ENCODE measurements at places on chromosomes 12 and 14. TPM values are rescaled to one million over a fixed set of nuclear protein-coding genes. Genes with fewer than 3 reads are reported as not detected.

The MDGA2 gene
- total RNA-seq: 4.2 TPM

- no peak for DNase-seq
These were observed 4.5 kb downstream of the ABCB9 start for GRCh38 chr12:122961531-122962329.

The TAS2R8 gene
- total RNA-seq: not detected

The MIS18BP1 gene
- 8.7 TPM for total RNA-seq

The JPH4 gene
- total RNA-seq: 2.4 TPM

DNA sequence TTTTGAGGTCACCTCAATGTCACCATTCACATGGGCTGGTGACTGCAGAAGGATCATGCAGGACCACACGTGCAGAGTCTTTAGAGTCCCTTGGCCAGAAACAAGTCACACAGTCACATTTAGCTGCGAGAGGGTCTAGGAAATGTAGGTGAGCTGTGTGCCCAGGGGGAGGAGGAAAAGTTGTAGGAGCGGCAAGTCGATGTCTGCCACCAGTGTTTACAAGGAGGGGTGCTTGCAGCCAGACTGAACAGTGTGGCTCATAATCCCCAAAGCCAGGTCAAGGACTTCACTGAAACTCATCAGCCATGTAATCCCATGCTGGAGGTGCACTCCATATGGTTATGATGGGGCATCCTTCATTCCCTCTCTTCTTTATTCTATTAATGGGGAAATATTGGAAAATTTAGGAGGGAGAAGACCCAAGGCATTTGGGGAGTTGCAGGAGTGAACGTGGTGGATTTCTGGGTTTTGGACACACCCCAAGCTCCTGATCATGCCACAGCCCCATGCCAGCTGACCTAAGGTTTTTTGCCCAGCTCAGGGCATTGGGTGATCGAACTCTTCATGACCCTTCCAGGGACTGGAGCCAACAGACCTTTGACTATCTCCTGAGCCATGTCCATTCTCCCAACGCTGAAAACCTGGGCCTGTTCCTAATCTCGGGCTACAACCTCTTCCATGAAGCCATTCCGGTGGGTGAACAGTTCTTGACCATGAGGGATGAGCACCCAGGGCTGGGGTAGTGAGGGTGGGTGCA, 7.2 kb downstream of the DAO start:
- DNase-seq: no peak

DNA sequence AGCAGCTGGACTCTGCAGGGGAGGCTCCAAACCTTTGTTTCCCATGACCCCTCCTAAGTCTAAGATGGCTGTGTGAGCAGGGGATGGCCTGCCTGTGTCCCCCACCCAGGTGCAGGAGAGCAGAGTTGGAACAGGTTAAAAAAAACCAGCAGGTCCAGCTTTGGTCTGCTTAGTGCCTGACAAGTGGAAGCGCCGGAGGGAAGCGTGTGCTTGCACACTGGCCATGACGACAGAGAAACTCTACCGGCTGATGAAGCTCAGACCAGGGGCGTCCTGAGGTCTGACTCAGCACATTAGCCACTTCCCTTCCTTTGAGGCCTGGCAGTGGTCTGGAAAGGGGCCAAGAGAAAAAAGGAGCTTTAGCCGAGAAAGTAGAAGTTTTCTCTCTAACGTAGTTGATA, 280.1 kb downstream of the VRK1 start:
- peak; percentile 14 for DNase-seq

- DNase-seq: no peak
These were observed 101.6 kb downstream of the SLC25A47 start for GRCh38 chr14:100424504-100425428.

DNA sequence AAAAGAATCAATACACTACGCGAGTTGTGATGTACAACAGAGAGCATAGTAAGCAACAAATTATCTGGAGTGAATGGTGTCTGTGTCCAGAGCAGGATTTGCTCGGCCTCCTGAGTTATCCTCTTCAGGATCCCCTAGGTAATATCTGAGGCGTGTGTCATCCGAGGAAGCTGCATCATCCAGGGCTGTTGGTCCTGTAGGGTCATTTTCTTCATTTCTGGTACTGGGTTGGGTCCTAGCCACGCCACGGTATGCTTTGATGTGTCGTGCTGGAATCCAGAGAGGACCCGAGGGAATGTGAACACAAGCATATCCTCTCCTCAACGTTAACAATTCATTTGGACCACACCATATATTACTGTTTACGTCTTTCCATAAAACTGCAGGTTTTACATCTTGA, 19.0 kb upstream of the CLEC4E start:
- DNase-seq: no peak

DNA sequence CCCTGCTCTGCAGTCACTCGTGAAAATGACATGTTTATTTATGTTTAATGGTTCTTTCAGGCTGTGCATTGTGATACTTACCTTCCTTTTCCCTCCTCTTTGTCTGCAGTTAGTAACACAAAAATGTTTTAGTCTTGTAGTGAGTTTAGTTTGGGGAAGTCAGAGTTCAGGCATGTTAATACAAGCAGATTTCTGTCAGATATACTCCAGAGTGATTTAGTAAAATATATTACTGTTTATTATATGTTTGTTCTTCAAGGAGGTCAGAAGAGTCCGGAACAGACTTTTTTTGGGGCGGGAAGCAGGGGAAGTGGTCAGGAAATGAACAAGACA, 28.7 kb downstream of the MSRB3 start:
- no peak for DNase-seq

The HOXC4 gene
- 28.6 TPM for total RNA-seq

The COX8C gene
- total RNA-seq: not detected

The PAWR gene
- 54.1 TPM for total RNA-seq

The CD4 gene
- 8.4 TPM for total RNA-seq

The KRT79 gene
- total RNA-seq: not detected

- no peak for DNase-seq
These were observed 630 bp downstream of the NELL2 start for GRCh38 chr12:44875417-44875953.

DNA sequence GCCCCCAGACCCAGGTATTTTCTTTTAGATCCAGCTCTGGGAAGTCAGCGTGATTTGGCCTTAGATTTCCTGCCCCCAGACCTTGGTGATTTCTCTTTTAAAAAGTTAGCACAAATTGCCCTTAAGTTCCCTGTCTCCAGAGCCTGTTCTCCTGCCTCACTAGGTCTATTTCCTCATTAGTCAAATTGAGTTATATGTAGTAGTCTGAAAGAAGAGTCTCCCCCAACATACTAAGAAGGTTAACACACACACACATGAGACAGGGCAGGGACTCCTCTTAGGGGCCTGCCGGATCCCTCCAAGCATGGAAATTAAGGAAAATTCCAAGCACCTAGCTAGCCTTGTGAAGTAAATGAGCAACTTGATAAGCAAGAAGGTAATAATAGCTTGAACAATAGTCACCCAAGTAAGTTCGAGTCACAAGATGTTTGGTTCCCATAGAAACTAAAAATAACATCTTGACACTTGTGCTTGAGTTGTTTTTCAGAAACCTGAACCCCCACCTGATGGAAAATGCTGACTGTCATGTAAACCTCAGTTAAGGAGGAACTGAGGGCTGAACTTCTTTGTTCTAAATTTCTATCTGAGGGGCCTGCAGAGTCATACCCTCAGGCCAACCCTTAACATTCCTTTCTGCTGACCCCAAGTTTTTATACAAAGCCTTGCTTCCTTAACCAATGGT, 51.6 kb downstream of the CAND1 start:
- no peak for DNase-seq

The VSX2 gene
- total RNA-seq: not detected

DNA sequence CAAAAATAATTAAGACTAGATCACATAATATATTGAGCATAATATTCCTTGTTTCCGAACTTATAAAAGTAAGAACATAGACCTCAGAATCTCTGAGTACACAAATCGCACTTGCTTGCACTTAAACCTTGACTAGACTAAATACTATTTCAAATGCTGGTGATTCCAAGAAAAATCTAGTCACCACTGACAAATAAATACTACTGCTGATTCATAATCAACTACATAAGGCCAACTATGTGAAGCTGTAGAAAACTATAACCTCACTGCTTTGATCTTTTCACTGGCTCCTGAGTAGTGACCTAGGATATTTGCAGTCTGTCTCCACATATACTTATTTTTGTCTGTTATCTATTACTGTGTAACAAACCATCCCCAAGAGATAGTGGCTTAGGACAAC, 245.4 kb downstream of the DIO2 start:
- DNase-seq: no peak

- no peak for DNase-seq
These were observed 2.3 kb upstream of the TAS2R14 start for GRCh38 chr12:10941369-10941768.

DNA sequence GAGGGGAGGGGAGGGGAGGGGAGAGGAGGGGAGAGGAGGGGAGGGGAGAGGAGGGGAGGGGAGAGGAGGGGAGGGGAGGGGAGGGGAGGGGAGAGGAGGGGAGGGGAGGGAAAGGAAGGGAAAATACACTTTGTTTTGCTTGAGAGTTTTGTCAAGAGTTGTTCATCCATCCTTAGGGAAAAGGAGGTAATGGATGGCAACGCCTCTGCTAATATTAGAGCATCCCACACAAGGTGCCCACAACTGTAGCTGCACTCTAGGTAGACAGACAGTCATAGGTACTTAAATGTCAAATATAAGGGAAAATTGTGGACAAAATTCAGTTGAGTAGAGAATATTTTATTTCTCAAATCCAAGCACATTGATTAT, 2.5 kb upstream of the SSH1 start:
- DNase-seq: no peak

GRCh38 chr12:110932046-110932445, 11.7 kb upstream of the MYL2 start:
- no peak for DNase-seq

DNA sequence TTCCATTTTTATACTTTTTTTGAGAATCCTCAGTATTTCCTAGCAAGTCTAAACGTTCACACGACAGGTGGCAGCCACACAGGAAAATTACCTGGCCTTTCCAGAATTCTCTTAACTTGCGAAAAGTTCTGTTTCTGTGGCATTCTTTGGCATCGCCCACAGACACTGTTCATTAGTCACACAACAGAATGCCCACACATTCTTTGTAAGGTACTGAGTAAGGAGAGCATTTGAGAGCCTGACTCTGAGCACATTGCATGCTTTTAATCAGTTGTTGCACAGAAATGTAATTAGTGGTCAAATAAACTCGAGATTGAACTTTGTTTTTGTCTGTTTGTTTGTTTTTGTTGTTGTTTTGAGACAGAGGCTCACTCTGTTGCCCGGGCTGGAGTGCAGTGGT, 52.4 kb downstream of the LMNTD1 start:
- no peak for DNase-seq

- no peak for DNase-seq
These were observed 48.3 kb downstream of the TMCC3 start for GRCh38 chr12:94602024-94602423.

DNA sequence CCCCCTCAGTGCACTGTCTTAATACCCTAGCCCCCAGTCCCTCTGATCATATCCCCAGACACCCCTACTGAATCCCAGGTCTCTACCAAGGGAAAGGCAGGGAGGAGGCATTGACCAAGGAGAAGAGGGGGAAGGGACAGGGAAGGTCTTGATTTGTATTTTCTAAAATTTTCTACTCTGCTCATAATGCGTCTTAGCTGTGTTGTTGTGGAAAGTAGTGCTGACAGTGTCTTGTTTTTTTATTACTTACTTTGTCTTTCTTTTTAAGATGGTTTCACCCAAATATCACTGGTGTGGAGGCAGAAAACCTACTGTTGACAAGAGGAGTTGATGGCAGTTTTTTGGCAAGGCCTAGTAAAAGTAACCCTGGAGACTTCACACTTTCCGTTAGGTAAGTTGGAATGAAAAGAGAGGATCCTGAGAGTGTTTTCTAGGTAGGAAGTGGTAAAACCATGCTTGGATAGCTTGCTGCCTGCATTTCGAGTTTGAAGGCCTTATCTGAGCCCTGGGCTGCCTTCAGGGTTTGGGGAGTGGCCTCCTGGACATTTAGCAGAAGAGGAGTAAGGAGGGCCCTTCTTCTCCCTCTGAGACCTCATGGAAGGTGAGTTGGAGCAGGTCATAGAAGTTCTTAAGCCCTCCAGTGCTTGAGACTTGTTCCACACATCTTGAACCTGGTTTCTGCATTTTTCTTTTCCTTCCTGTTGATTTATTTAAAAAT, 27.4 kb downstream of the PTPN11 start:
- DNase-seq: no peak

GRCh38 chr12:80811957-80812708, 95.4 kb downstream of the MYF5 start:
- no peak for DNase-seq

DNA sequence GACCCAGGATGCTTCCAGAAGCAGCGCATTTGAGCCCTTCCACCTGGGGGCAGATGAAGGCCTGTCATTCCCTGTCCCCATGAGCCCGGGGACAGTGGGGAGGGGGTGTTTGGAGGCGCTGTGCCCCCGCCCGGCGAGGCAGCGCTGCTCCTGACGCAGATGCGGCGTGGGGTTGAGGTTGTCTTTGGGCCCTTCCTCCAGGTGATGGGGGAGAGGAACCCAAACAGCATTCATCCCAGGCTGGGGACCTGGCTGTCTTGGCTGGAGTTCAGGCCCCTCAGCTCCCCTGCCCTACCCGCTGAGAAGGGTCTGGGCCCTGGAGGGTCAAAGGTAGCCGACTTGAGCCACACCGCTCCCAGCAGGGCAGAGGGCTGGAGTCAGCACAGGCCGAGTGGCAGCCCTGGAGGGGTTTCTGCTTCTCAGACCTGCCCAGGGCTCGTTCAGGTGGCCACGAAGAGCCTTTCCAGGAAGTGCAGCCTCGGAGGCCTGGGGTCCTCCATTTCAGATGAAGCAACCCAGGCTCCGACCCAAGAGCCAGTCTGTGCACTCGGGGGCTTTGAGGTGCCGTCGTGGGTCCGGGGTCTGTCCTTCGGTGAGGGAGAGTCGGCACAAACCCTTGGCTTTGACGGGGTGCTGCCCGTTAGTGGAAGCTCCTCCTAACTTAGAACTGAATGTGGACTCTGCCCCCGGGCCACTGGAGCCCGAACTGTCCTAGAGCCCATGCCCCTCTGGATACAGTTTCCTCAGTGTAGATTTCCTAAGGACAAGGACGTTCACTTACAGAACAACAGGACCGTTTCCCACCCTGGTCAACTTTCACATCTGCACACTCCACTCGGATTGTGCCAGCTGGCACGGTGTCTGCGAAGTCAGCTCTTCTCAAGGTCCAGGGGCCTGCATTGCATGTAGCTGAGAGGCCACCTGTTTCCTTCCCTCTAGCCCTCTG, 16.1 kb downstream of the ACADS start:
- no peak for DNase-seq

GRCh38 chr14:52059649-52060048, 9.2 kb downstream of the NID2 start:
- no peak for DNase-seq
